Esophagus squamous epithelium (tissue), 5 donors: ENCODE measurements at places on chromosomes 13 and 19.

DNA sequence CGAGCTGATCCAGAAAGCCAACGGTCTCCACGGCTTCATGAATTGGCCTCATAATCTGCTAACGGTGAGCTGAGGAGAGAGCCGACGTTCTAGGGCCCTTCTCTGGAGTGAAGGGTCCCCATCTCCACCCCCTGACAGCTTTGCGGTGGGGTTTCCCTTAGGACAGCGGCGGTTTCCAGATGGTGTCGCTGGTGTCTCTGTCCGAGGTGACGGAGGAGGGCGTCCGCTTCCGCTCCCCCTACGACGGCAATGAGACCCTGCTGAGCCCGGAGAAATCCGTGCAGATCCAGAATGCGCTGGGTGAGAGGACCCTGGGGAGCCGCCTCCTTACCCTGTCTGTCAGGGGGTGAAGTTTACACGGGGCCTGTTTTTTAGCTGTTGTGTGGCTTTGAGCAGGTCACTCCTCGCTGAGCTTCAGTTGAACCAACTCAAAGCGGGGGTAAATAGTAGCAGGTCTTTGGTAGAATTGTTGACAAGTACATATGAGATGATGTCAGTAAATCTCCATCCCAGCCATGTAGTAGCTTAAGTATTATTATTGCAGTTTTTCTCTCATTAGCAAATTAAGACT, 801 bp downstream of the QTRT1 start:
- DNase-seq: no peak

DNA sequence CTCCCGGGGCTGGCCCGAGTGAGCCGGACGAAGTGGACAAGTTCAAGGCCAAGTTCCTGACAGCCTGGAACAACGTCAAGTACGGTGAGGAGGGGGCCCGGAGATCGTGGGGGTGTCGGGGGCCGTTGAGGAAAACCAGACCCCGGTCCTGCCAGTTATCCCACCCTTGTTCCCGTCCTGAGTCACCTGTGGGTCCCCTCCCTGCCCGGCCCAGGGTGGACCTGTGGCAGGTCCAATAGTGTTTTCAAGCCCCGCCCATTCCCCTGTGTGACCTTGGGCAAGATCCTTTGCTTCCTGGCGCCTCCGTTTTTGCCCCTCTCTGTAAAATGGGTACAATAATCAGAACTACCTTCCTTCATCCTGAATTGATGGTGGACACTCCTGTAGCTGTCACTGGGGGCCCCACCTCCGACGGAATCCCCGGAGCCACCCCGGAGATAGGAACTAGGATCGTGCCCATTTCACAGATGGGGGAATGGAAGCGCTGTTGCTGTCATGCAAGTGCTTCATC, 593 bp downstream of the ATG4D start:
- DNase-seq: no peak

- no peak for DNase-seq
These were observed 247.8 kb upstream of the ZNF507 start for GRCh38 chr19:32097620-32098019.

- no peak for DNase-seq
These were observed 44.7 kb downstream of the PLPP2 start for GRCh38 chr19:246551-246950.

DNA sequence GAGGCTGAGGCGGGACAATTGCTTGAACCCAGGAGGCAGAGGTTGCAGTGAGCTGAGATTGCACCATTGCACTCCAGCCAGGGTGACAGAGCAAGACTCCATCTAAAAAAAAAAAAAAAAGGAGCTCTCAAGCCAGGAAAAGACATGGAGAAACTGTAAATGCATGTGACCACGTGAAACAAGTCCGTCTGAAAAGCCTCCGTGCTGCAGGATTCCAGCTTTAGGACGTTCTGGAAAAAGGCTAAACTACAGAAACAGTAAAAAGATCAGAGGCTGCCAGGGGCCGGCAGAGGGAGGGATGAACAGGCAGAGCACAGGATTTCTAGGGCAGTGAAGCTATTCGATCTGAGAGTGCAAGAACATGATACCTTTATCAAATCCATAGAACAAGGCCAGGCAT, 40.7 kb upstream of the NDUFS7 start:
- no peak for DNase-seq

GRCh38 chr13:112254900-112255299, 121.3 kb upstream of the SPACA7 start:
- DNase-seq: no peak

GRCh38 chr19:46515879-46516350, 20.2 kb upstream of the PNMA8B start:
- DNase-seq: no peak

GRCh38 chr13:47135800-47136503, 239.1 kb upstream of the HTR2A start:
- DNase-seq: no peak

- DNase-seq: no peak
These were observed 6.5 kb downstream of the MEIOSIN start for GRCh38 chr19:45739498-45740439.

DNA sequence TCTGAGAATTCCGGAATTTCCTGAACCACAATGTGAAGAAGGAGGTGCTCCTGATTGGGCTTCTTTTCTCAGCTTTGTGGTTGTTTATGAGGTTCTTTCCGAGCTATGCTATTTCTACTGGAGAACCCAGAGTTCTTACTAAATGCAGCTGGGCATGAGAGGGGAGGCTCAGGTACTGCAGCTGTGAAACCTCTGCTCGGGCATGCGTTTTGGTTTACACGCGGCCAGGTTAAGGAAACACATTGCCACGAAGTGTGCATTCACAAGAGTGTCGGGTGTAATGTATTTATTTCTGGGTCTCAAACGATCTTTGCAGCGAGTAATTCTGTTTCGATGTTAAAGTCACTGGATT, 661 bp upstream of the MIR17HG start:
- no peak for DNase-seq

GRCh38 chr13:30331331-30331771, 24.0 kb upstream of the KATNAL1 start:
- no peak for DNase-seq

DNA sequence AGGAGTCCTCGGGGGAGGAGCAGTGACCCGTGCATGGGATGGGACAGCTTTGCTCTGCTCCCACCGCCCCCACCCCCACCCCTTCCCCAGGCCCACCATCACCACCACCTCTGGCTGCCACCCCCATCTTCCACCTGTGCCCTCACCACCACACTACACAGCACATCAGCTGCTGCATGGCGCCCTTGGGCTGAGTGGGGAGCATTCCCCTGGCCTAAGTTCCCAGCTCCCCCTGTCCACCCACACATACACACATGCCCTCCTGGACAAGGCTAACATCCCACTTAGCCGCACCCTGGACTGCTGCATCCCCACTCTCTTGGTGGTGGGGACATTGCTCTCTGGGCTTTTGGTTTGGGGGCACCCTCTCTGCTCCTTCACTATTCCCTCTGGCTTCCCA, 46.2 kb upstream of the SGCG start:
- DNase-seq: no peak

- DNase-seq: no peak
These were observed 1.6 kb upstream of the TTC9B start for GRCh38 chr19:40219721-40220276.

DNA sequence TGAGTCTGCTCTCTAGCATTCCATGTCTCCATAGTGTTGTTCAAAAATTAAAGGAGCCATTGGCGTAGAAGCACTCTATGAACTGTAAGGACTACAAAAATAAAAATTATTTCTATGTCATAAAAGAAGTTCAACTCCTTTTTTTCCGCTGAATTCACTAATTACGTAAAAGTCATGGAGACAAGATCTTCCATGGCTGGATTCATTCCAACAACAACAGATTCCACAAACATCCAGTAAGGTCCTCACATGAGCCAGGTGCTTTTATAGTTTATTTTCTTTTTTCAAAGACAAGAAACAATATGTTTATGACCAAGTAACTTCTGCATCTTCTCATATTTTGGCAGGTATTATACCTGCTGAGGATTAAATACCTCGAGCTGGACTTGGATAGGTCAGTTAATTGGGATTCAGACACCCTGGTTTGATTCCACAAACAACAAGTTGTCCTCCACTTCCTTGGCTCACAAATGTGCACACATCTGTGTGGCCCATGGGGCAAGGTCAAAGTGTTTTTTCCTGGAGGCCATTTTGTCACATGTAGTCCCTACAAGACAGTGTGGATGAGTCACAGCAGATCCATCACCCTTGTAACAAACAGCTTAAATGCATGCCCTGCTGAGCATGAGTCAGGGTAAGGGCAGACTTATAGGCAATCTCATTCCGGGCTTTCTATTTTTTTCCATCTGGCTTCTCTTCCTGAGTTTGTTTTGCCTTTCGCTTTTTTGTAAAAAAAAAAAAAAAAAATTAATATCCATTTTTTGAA, 475.6 kb downstream of the COG6 start:
- no peak for DNase-seq

GRCh38 chr13:110017379-110017778, 231.0 kb upstream of the IRS2 start:
- no peak for DNase-seq

DNA sequence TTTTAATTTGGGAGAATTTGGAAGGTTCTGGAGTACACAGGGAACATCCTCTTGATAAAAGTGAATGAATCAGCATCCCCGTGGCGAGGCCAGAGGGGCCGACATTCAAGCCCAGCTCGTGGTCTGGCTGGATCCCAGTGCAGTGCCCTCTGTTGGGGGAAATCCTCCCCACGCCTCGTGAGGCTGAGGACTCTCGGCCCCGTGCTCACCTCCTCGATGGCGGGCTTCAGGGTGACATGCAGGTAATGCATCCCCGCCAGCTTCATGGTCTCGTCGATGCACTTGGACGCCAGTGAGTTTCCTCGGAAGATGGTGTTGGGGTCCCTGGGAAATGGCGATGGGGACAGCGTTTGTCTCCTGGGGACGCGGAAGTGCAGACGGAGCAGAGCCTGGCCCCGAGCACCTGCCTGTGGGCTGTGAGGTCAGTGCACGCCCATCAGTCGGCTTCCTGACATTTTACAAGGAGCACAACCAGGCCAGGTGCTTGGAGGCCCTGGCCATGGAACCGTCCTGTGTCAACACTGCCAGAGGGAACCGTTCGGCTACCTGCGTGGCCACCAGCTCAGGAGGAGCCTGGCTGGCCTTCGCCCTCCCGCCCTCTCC, 43.3 kb upstream of the C13orf46 start:
- DNase-seq: no peak

DNA sequence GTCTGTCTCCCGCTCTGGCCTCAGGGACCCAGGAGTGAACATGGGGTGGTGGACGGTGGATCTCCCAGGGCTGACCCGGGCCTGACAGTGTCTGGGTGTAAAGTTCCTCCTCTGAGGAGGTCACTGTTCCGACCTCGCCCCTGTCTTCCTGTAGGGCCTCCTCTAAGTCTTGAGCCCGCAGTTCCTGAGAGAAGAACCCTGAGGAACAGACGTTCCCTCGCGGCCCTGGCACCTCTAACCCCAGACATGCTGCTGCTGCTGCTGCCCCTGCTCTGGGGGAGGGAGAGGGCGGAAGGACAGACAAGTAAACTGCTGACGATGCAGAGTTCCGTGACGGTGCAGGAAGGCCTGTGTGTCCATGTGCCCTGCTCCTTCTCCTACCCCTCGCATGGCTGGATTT, at the start of gene SIGLEC9:
Gene SIGLEC9, plus strand, starts transcription at position 178 of the 400 bp plus-strand sequence. Its CDS starts 69 bp downstream, at position 247.
- DNase-seq: no peak

GRCh38 chr19:42442833-42443232, at the start of gene CXCL17:
Gene CXCL17 (minus strand): TSS chr19:42442946. CDS start chr19:42442832, 114 bp downstream.
- DNase-seq: no peak

DNA sequence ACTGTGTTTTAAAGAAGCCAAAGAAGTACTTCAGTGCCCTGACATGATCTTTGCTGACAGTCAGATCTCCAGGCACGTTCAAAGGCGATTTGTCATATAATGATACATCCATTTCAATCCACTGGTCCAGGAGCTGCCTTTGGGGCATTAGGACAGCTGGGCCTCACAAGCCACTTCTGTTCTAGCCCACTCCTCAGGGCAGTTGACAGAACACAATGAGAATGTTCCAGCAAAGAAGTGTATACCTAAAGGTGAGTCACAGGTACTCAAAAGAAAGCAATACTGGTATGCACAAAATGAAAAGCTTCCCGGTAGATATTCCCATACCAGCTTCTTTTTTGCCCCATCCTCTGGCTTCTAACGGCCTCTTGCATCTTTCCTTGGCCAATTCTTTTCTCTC, 12.5 kb upstream of the MAP3K10 start:
- no peak for DNase-seq

DNA sequence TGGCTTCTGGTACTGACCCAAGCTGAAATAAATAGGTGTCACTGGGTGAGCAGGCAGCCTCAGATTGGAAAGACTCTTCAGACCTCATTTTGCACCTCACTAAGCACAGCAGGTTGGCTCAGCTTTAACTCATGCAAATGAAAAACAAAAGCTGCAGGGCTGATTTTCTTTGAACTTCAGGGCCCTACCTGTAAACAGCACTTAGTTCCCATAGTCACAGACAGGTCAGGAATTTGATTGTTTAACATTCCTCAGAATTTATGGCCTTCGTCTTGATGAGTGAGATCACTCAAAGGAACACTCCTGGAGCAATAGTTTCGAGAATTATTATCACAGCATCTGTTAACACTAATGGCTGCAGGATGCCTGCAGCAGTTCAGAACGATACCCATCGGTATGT, 718.5 kb downstream of the EFNB2 start:
- no peak for DNase-seq

GRCh38 chr13:37667702-37668101, 69.1 kb upstream of the POSTN start:
- no peak for DNase-seq

DNA sequence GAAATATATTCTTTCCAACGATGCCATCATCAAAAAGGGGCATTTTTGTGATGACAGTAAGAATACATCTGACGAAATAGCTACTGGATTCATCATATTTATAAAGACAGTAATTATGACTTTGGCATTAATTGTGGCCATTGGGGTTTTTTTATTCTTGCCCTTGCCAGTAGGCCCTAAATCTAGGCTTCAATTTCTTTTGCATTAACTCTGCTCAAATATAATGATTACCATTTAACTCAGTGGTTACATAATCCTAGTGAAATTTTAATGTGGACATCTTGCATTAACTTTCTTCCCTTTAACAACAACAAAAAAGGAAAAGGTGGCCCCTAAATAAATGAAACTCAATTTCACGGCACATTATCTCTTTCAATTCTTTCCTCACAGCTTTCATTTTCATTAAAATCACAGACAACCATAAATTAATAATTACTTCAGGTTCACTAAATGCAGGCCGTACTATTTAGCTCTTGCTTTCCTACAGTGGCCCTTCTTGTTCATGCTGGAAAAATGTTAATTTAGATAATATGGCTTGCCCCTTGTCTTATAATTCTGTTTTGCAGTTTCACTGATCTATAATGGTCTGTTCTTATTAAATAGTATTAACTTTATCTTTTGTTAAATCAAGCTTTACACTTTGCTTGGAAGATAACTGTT, 615.6 kb downstream of the DACH1 start:
- no peak for DNase-seq

GRCh38 chr13:21672796-21673538, 2.1 kb downstream of the FGF9 start:
- no peak for DNase-seq
